GM12864 (cell line): ENCODE measurements at places on chromosomes 2 and 18.

GRCh38 chr18:7255643-7256042, 24.8 kb downstream of the LRRC30 start:
- no peak for DNase-seq

DNA sequence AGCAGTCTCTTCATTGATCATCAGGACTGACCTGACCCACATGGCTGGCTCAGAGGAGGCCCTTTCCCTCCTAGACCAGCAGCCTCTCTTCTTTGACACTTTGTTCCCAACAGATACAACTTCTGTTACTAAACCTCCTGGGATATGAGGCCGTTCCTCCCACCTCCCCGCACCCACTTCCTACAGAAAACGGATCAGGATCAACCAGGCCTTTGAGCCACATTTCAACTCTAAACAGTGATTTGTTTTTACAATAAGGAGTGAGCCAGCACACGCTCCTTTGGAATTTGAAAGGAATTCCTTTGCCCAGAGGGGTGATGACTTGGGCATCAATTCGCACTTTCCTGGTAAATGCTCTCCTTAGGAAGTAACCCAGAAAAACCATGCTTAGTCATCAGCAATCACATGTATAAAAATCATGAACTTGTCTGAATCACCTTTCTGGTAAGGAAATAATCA, 180.4 kb downstream of the FAM124B start:
- DNase-seq, result no peak

GRCh38 chr2:25044011-25044410, 2.1 kb downstream of the EFR3B start:
- DNase-seq, result no peak

- DNase-seq, result no peak
Measured at GRCh38 chr2:240402566-240403272, 32.7 kb upstream of the GPC1 start.

DNA sequence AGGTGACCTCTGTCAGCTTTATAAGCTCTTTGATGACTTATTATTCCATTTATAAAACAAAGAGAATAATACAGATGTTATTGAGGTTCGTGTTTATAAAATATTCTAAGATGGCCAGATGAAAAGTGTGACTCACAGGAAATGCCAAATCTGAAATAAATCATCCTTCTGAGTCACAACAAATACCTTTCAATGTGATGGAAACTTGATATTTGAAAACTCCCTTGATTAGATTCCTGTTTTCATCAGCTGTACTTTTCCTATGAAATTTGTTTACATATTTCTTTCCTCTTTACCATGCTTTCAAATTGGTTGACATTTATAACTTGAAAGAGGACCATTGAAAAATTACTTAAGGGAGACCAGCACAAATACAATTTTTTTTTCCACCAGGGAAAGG, 30.6 kb upstream of the PPP1R1C start:
- DNase-seq, result no peak

GRCh38 chr18:46893360-46893759, 23.9 kb downstream of the PIAS2 start:
- no peak for DNase-seq

DNA sequence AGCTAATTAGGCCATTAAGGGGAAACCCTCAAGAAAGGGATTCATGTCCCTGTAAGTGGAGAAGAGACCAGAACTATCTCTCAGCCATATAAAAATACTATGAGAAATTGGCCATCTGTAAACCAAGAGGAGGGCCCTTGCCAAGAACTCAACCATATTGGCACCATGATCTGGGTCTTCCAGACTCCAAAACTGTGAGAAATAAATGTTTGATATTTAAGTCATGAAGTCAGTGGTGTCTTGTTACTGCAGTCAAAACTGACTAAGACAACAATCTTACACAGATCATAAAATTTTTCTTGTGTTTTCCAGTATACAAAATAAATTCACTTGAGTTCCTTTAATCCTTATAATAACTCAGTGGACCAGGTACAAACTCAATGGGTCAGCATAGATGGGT, 589.8 kb upstream of the CDH2 start:
- DNase-seq, result no peak
